ENCODE measurements at places on chromosomes 3 and 15.

GRCh38 chr3:12439161-12439940 lies 44.9 kb upstream of the TSEN2 start:
- no peak for DNase-seq

GRCh38 chr3:60262546-60262945 lies 988.7 kb downstream of the FHIT start:
- DNase-seq: no peak

GRCh38 chr3:108477511-108478147 lies 32.8 kb downstream of the MYH15 start:
- DNase-seq: peak; percentile 72

DNA sequence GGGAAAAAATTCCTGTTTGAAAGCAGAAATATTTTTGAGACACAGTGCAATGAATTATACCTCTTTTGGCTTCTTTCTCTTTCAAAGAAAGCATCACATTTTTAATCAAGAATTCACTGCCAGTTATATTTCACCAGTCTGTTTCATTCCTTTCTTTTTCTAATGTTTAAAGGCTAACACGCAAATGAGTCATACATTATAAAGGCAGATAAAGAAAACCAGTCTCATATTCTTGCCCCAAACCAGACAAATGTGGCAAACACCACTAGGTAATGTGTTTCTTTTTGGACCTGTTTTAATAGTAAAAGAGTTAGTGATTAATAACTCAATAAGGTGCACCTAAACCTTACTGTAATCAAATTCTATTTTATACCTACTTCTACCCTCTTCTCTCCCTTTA lies 83.8 kb downstream of the PLOD2 start:
- DNase-seq: peak; percentile 44

GRCh38 chr15:70340494-70340870 lies 242.8 kb upstream of the TLE3 start:
- no peak for DNase-seq

DNA sequence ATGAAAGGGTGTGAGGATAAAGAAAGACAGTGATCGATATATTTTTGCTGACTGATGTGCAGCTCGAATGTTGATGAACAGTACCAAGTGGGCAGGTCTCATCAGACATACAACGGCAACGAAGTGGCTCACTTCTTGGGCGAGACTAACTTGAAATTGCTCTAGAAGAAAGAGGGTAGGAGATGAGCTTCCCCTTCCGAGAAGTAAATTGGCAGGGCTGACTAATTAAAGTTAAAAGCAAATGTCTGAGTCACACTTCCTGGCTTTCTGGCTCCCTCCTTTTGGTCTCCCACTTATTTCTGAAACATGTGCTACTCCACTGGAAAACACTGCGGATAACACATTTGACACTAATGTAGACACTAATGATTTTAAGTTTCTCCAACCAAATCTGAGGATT lies 228.3 kb downstream of the ABHD5 start:
- no peak for DNase-seq

- DNase-seq: no peak
These were observed 5.2 kb downstream of the LRIG1 start for GRCh38 chr3:66495668-66496045.

DNA sequence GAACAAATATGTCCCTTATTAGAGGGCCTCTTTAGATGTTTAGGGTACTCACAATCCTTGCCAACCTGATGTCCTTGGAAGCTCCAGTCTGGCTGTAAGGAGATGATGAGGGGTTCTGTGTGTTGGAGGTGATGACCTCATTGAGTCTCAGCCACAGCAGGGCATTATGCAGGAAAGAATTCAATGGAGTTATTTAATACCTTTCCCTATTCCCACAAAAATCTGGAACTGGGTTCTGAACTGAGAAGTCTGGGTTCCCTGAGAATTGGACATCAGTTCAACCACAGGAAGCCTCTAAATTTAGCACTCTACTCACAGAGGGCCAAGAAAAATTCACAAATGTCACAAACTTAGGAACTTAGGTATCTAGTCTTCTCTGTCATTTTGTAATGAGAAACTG lies 36.9 kb downstream of the SLC35A5 start:
- DNase-seq: peak; percentile 36

- DNase-seq: no peak
These were observed 196.0 kb upstream of the TPRG1 start for GRCh38 chr3:188975600-188976314.

GRCh38 chr3:105525531-105525930 lies 158.8 kb downstream of the ALCAM start:
- DNase-seq: no peak

DNA sequence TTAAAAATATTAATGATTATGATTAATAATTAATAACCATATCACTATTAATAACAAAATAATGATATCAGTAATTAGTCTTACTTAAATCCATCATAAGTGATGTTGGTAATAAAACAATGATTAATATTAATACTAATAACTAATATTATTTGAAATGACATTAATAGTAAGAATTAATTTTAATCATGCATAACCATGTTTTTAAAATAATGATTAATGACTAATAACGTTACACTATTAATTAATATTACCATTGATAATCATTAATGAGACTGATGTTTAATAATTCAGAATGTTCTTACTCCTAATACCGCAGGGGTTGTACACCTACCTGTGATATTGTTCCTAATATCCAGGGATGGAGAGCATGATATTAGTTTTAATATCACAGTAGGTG lies 53.4 kb upstream of the FRG2C start:
- no peak for DNase-seq

DNA sequence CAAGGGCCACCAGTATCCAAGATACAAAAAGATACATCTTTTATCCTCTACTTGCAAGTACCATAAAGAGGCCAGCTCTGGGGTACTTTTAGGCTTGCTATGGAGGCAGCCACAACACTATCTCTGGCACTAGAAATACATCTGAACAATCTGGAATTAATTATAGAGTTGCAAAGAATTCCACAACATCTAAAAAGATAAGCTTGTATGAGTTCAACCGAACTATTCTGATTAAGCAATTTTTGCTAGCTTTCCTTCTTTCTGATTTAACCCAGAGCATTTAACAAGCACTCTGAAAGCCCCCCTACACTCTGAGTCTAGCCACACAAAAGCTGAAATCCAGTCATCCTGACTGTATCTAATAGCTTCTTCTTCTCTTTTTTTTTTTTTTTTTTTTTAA lies 95.4 kb downstream of the FRMD5 start:
- peak; percentile 93 for DNase-seq

GRCh38 chr15:52709187-52709981 lies 30.2 kb upstream of the ATOSA start:
- no peak for DNase-seq

GRCh38 chr15:73331991-73332925 lies 36.5 kb downstream of the HCN4 start:
- no peak for DNase-seq

DNA sequence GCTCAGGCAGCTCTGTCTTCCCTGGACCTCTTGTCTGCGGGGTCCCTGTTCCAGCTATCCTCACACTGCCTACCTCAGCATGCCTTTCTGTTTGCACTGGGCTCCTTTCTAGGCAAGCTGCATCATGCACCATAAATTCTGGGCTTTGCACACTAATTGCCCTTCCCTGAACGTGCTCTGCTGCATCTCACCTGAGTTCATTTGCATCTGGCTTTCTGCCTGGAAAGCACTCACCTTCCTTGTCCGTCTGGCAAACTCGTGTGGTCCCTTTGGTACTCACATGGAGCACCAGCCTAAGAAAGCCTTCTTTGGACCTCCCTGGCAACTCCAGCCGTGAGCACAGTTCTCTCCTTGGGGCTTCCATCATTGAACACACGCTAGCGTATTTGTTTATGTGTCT lies 365.6 kb downstream of the SV2B start:
- DNase-seq: no peak
